ENCODE measurements at places on chromosomes 2 and 18.

- no peak for DNase-seq
Observed at GRCh38 chr2:127884436-127884835, 1.3 kb downstream of the AMMECR1L start.

- no peak for DNase-seq
Observed at GRCh38 chr2:201830666-201831065, 24.3 kb downstream of the CDK15 start.

- DNase-seq: no peak
Observed at GRCh38 chr2:206832873-206833272, 67.5 kb downstream of the FASTKD2 start.

DNA sequence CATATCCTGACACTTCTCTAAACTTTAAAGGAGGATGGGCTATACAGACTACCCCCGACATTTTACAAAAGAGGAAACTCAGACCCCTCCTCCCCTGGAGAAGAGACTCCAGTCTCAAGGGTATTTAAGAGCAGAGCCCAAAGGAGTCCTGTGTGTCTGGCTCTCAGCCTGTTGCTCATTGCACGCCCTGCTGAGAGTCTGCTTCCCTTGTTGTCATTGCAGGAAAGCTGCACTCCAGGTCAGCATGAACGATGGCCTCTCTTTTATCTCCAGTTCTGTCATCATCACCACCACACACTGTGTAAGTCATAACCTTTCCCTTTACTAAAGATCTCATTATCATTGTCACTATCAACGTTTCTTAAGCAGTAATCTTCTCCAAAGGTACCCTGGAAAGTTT lies 111.4 kb downstream of the ANTXR1 start:
- no peak for DNase-seq

DNA sequence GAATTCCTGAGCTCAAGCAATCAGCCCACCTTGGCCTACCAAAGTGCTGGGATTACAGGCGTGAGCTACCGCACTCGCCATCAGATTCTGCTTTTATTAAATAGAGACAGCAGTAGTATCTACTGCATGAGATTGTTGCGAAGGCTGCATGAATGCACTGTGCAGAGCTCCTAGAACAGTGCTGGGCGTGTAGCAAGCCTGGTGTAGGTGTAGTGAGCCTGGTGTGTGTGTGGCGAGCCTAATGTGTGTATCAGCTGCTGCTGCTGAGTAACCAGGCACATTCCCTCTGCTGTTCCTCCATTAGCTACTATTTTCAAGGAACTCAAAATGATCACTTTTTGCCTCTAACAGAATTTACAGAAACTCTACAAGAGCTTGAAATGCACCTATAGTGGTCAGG lies 57.6 kb downstream of the PTPRM start:
- DNase-seq: no peak
